Activated CD4-positive, CD25-positive, alpha-beta regulatory T cell (primary cell): ENCODE measurements at places on chromosomes 13 and 19.
A peak's percentile ranks its signal among the peaks of the same experiment; 100 is the strongest.

DNA sequence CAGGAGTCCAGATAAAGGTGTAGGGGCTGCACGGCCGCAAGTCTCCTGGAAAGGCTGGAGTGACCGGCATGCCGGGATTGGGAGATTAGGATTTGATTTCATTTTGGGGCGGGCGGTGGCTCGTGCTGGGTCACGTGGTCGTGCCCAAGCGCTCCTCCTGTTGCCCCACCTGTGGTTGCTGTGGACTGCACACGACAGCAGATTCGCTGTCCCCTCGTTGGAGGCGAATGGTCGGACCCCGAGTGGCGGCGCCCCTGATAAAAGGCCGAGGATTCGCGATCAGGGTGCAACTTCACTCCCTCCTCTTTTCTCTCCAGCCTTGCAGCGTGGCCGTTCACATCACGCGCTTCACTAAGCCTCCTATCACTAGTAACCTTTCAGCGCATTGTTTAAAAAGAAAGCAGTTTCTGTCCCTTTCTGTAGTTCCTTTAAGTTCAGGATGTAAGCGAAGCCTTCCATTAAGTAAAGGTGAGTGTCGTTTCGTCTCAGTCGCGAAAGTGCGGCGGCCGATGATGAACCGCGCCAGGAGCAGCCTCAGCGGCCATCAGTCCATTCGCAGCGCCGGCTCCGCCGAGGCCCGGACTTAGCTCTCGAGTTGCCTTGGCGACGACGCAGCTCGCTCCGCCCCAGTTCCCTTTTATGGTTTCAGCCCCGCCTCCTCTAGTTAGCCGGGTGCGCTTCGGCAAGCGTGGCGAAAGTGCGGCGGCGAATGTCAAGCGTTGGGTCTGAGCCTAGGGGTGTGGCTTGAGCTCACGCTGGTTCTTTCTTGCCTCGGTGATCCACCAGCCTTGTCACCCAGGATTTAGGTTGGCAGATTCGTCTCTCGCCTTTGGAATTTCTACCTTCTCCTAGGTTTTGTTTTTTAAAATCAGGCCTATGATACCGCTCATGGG lies 1.7 kb upstream of the PPP1R37 start:
- DNase-seq, result peak; percentile 96

DNA sequence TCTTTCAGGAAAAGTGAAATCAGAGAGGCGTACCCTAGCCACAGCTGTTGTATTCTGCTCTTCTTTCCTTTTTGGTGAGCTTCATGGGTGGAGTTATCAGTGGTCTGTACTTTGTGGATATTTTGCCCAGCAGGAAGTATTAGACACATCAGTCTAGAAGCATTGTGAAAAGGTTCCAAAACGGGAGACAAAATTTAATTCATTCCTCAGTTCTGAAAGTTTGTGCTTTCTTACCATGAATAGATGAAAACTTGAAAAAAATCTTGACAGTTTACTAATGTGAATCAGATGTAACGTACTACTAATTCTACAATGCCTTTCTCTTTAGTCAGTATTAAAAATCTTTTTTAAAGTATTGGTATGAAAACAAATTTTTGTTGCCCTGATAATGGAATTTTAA lies 116.8 kb downstream of the DNAJC3 start:
- no peak for DNase-seq

GRCh38 chr19:55301459-55302317 lies 17.9 kb downstream of the BRSK1 start:
- peak; percentile 94 for DNase-seq

DNA sequence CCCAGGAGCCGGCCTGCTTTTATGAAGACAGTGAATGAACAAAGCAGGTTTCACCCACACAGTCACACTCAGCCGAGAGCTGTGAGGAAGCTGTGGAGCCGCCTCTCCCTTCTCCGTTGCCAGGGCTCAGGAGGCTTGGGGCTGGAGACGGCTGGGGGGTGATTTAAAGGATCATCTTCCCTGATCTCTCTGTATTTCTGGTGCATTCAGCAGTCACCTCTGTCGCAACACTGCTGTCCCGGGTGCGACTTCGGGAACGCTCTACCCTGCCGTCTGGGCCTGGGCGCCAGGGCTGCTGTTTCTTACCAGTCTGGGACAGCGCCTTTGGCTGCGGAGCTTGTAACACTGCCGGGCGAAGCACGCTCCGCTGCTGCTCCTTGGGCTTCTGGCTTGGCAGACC lies 18.1 kb downstream of the CAPS start:
- no peak for DNase-seq

GRCh38 chr13:111336666-111337065 lies 16.2 kb downstream of the TEX29 start:
- DNase-seq, result no peak

- DNase-seq, result no peak
These were observed 102.5 kb downstream of the RNF17 start for GRCh38 chr13:24866488-24866887.

GRCh38 chr19:13484166-13484565 lies 22.1 kb downstream of the CACNA1A start:
- no peak for DNase-seq

GRCh38 chr19:3041327-3041726 lies 12.2 kb upstream of the TLE2 start:
- DNase-seq, result no peak

GRCh38 chr13:47826471-47826870 lies 174.6 kb downstream of the SUCLA2 start:
- no peak for DNase-seq

GRCh38 chr13:111325941-111326620 lies 5.6 kb downstream of the TEX29 start:
- no peak for DNase-seq

- DNase-seq, result no peak
These were observed 1450.5 kb downstream of the EFNB2 start for GRCh38 chr13:105084931-105085330.

- DNase-seq, result no peak
These were observed 369.6 kb downstream of the KCTD12 start for GRCh38 chr13:76516586-76516985.
